ENCODE measurements at places on chromosomes 2 and 18. TPM values are rescaled to one million over a fixed set of nuclear protein-coding genes. Genes with fewer than 3 reads are reported as not detected.
A peak's percentile ranks its signal among the peaks of the same experiment; 100 is the strongest.

Gene KCNG2
- total RNA-seq, result not detected

Gene C2orf49
- total RNA-seq, result 43.4 TPM

- H3K27ac ChIP-seq, result no peak overlapping the region
- DNase-seq, result no peak
- no peaks in the 10 kb centered on the region for H3K4me1 ChIP-seq
- H3K27me3 ChIP-seq, result no peaks in the 10 kb centered on the region
Observed at GRCh38 chr2:30398084-30398873, 48.8 kb upstream of the LCLAT1 start.

DNA sequence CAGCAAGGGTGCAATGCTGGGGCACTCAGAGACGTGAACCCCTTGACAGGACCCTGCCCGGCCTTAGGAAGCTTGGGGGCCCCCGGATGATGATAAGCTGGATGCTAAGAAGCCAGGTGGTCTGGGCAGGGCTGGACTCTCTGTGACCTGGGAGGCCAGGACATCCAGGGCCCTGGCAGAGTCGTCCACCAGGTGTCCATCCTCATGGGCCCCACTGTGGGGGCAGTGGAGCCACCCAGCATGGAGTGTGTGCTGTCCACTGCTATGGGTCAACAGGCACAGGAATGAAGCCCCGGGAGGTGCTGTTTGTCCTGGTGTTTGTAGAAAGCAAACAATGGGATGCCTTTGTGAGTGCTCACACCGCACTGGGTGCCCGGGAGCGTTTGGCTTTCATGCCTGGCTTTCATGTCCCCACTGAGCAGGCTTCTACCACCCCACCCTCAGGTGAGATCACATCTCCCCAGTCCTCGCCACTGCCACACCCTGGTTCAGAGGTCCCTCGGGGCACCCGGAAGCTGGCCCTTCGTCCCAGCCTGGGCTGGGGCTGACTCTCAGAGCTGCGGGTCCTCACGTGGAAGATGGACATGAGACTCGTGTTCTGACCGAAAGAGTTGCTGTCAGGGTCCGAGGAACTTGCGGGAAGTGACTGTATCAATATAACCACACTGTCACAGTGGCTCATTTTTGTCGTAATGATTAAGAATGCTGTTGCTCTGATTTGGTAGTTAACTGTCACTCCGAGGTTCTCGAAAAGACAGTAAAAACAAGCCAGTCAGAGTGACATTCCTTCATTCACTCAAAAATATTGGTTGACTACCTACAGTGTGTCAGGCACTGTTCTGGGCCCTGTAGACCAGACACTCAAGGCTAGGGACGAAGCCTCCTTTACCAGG lies 53.3 kb downstream of the INHBB start:
- peaks cover 9% of the 10 kb centered on the region for H3K27me3 ChIP-seq
- no peaks in the 10 kb centered on the region for H3K4me1 ChIP-seq
- DNase-seq, result peak; percentile 40
- H3K36me3 ChIP-seq, result no peaks in the 10 kb centered on the region

Gene WDR12
- 101 TPM for total RNA-seq

GRCh38 chr2:127664065-127664894 lies 11.1 kb downstream of the LIMS2 start:
- H3K36me3 ChIP-seq, result peaks cover 5% of the 10 kb centered on the region
- peaks cover 17% of the 10 kb centered on the region for H3K27me3 ChIP-seq
- peaks cover 6% of the 10 kb centered on the region for H3K4me1 ChIP-seq

GRCh38 chr2:85248773-85249509 lies 78.8 kb downstream of the TGOLN2 start:
- no peaks in the 10 kb centered on the region for H3K27me3 ChIP-seq
- H3K36me3 ChIP-seq, result peaks cover 14% of the 10 kb centered on the region
- no peak for DNase-seq

GRCh38 chr2:147718831-147719230 lies 126.0 kb upstream of the ACVR2A start:
- DNase-seq, result no peak
- no peaks in the 10 kb centered on the region for H3K27me3 ChIP-seq
- no peaks in the 10 kb centered on the region for H3K36me3 ChIP-seq
- no peak overlapping the region for H3K4me3 ChIP-seq
- H3K4me1 ChIP-seq, result peaks cover 11% of the 10 kb centered on the region

- peak; percentile 40 for DNase-seq
- H3K4me1 ChIP-seq, result no peaks in the 10 kb centered on the region
- no peaks in the 10 kb centered on the region for H3K36me3 ChIP-seq
- H3K4me3 ChIP-seq, result no peak overlapping the region
- H3K27ac ChIP-seq, result no peak overlapping the region
Observed at GRCh38 chr2:1990724-1991123, 246.4 kb upstream of the PXDN start.

GRCh38 chr2:113755035-113755834 lies 1.2 kb downstream of the SLC35F5 start:
- no peak for DNase-seq
- peaks cover 30% of the 10 kb centered on the region for H3K36me3 ChIP-seq
- H3K27me3 ChIP-seq, result no peaks in the 10 kb centered on the region
- H3K4me3 ChIP-seq, result peak overlapping the region; percentile 98
- no peak overlapping the region for H3K27ac ChIP-seq

DNA sequence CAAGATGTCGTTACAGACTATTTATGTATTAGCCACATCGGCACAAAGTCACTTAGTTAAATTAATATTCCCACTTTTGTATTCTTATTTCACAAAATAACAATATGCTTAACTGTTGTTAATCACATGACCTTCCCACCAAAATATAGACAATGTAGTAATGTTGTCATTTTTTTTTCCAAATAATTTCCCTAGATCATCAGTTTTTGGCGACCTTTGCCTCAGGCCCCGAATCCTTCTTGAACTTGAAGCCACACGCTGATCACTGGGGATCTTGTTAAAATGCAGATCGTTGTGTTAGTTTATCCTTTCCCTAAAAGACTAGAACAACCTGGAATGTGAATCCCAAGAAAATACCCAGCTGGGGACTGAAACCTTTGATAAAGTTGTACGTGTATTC lies 497.6 kb downstream of the SUCLG1 start:
- no peak overlapping the region for H3K4me3 ChIP-seq
- peaks cover 7% of the 10 kb centered on the region for H3K4me1 ChIP-seq
- no peak overlapping the region for H3K27ac ChIP-seq
- no peaks in the 10 kb centered on the region for H3K27me3 ChIP-seq

DNA sequence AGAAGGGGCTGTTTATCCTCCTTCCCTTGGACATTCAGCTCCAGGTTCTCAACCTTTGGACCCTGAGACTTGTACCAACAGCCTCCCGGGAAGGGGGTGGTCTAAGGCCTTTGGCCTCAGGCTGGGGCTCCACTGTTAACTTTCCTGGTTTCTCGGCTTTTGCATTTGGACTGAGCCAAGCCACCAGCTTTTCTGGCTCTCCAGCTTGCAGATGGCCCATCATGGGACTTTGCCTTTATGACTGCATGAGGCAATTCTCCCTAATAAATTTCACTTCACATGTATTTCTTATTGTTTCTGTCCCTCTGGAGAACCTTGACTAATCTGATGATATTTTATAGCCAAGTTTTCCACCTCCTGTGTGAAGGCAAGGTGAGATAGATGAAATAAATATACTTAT lies 180.8 kb downstream of the PPP1R1C start:
- H3K27ac ChIP-seq, result no peak overlapping the region
- DNase-seq, result no peak
- H3K36me3 ChIP-seq, result no peaks in the 10 kb centered on the region
- H3K27me3 ChIP-seq, result no peaks in the 10 kb centered on the region
- H3K4me1 ChIP-seq, result no peaks in the 10 kb centered on the region
- no peak overlapping the region for H3K4me3 ChIP-seq

DNA sequence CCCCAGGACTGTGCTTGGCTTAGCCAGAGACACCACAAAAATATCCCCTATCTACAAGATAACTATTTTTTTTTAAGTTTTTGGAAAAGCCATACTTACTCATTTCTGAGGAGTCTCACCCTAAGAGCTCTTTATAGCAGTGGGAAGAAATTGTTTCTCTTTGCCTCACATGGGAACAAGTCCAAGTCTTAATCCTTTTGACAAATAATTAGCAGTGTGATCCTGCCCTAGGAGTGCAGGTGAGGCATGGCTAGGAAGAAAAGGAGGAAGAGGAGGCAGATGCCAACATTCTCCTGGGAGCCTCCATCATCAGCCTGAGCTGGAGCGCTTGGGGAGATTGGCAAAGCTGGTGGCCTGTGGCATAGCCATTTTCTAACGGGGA lies 115.6 kb downstream of the STPG4 start:
- peaks cover 32% of the 10 kb centered on the region for H3K4me1 ChIP-seq
- H3K36me3 ChIP-seq, result no peaks in the 10 kb centered on the region
- no peaks in the 10 kb centered on the region for H3K27me3 ChIP-seq

GRCh38 chr2:136384531-136385303 lies 266.8 kb upstream of the CXCR4 start:
- DNase-seq, result peak; percentile 75
- no peak overlapping the region for H3K4me3 ChIP-seq
- no peaks in the 10 kb centered on the region for H3K27me3 ChIP-seq
- H3K36me3 ChIP-seq, result no peaks in the 10 kb centered on the region
- peaks cover 9% of the 10 kb centered on the region for H3K4me1 ChIP-seq

Gene UGT1A8
- not detected for total RNA-seq

- H3K4me3 ChIP-seq, result no peak overlapping the region
- H3K4me1 ChIP-seq, result no peaks in the 10 kb centered on the region
- DNase-seq, result no peak
- no peaks in the 10 kb centered on the region for H3K36me3 ChIP-seq
- no peak overlapping the region for H3K27ac ChIP-seq
- peaks cover 6% of the 10 kb centered on the region for H3K27me3 ChIP-seq
Observed at GRCh38 chr2:186852508-186852907, 3.5 kb upstream of the ZSWIM2 start.

Gene TDRD15
- 0.44 TPM for total RNA-seq

Measured in endodermal cell (in vitro differentiated cells).